HT1080 (cell line): ENCODE measurements at places on chromosomes 13 and 19.

DNA sequence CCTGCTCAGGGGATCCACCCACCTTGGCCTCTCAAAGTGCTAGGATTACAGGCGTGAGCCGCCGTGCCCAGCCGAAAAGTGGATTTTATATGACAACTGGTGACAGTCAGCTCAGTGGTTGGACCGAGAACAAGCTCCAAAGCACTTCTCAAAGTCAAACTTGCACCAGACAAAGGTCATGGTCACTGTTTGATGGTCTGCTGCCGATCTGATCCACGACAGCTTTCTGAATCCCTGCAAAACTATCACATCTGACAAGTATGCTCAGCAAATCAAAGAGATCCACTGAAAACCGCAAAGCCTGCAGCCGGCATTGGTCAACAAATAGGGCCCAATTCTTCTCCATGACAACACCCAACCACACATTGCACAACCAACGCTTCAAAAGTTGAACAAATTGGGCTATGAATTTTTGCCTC is 21.6 kb upstream of the NAA16 start:
- no peak for DNase-seq

- no peak for DNase-seq
Measured at GRCh38 chr19:35124098-35125060, 8.8 kb downstream of the FXYD3 start.

GRCh38 chr19:11069561-11069960 is 19.7 kb upstream of the LDLR start:
- DNase-seq = no peak

DNA sequence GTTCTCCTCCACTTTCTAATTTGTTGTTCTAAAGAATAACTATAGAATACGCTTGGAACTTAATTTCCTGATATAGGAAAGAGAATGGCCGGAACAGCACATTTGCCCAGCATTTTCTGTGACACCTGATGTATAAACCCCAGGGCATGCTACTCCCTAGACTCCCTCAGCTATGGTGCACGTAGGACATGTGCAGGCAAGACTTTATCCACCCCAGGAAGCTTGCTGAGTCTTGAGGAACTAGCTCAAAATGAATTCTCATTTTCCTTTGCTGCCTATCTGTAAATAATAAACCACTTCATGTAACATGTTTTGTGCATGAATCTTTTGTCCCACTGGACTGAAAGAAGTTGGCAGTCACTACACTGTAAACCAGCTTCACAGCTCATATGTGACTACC is 535.8 kb upstream of the SLITRK1 start:
- no peak for DNase-seq

DNA sequence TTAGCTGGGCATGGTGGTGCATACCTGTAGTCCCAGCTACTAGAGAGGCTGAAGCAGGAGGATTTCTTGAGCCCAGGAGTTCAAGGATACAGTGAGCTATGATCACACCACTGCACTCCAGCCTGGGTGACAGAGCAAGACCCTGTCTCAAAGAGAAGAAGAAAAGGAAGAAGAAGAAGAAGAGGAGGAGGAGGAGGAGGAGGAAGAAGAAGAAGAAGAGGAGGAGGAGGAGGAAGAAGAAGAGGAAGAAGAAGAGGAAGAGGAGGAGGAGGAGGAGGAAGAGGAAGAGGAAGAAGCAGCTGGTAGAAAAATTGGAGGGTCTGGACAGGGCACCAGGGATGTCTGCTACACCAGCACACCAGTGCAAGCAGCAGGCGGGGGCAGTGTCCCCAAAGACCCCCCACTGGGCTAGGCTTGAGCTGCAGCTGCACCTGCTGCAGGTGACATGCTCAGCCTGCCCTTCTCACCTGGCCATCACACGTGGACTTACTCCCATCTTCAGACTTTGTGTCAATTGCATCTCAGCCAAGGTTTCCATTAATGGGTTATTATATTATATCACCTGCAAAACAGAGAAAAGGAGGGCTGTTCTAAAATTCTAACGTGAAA is 180.9 kb upstream of the ZNF507 start:
- no peak for DNase-seq

GRCh38 chr13:26221399-26221720 is 754 bp downstream of the RNF6 start:
- DNase-seq = no peak
